ENCODE measurements at places on chromosomes 2 and 18.

GRCh38 chr2:107927034-107927534 lies 59.2 kb upstream of the SLC5A7 start:
- DNase-seq, result no peak

DNA sequence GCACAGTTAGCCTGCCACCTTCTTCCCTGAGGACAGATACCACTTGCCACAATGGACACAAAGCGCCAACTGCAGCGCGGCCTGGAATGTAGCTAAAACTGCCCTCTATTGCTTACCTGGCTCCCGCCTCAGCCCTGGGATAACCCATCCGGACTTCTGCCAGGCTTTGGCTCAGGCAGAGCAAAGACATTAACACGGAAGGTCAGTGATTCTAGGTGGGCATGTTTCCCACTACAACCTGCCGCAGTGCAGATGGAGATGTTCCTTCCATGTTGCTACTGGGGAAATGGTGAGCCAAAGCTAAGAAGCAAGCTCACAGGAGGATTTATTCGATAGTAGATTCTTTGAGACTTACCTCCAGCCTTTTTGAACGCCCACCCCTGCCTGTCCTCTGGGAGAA lies 74.8 kb downstream of the XDH start:
- DNase-seq, result no peak

GRCh38 chr18:63120620-63121019 lies 198.9 kb downstream of the BCL2 start:
- no peak for DNase-seq

- DNase-seq, result no peak
Measured at GRCh38 chr18:48558248-48558647, 19.4 kb downstream of the CTIF start.

DNA sequence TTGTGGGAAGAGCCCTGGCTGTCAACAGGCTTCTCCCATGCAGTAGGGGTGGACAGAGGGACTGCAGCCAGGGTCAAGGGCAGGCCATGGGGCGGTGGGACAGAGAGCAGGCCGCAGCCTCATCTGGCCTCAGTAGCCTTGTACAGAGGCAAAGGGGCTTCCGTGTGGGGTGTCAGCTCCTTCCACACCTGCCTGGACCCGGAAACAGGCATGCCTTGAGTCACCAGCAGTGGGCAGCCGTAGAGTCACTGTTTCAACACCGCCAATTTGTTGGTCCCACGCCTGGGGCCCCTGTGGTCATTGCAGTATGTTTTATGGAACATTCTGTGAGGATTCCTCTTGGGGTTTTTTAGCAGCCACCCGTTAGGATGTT lies 173.0 kb downstream of the SMAD7 start:
- DNase-seq, result no peak

GRCh38 chr18:47888156-47888555 lies 42.3 kb downstream of the SMAD2 start:
- DNase-seq, result no peak

DNA sequence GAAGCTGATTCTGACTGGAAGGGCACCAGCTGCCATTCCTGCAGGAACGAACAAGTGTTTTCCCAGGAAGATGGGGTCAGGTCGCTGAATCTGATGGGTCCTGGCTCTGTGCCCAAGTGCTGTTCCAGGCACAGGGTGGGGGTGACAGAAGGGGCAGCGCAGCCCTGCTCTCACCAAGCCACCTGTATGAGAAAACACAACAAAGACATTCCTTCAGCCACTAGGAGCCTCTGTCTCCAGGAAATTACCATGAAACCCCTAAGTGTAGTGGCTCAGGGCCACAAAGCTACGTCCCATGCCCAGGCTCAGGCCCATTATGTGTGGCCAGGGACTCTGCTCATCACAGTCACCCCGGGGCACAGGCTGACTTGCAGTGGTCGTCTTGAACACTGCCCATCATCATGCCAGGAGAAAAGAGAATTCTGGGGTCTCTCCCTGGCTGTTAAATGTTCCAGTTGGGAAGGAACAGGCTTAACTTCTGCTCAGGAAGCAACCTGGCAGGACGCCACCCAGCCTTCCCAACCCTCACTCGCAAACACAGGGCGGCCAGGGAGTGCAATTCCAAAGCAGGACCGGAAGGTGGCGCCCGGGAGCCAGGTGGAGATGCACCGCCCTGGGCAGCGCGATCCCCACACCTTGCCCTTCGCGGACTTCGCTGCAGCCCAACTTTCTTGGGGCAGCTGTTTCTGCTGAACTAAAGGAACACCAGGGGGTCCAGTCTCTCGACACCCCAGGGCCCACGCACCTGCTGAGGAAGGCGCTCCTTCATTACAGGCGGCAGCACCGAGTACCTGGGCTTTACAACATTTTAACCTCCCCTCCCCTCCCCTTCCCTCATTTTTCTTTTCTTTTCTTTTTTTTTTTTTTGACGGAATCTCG lies 11.0 kb upstream of the SFTPB start:
- DNase-seq, result peak; percentile 58
